ENCODE measurements at places on chromosomes 2 and 18.

- no peak for DNase-seq
Measured at GRCh38 chr2:102717308-102718018, 44.4 kb upstream of the TMEM182 start.

- DNase-seq = no peak
Measured at GRCh38 chr2:20223407-20224163, 1.3 kb downstream of the SDC1 start.

DNA sequence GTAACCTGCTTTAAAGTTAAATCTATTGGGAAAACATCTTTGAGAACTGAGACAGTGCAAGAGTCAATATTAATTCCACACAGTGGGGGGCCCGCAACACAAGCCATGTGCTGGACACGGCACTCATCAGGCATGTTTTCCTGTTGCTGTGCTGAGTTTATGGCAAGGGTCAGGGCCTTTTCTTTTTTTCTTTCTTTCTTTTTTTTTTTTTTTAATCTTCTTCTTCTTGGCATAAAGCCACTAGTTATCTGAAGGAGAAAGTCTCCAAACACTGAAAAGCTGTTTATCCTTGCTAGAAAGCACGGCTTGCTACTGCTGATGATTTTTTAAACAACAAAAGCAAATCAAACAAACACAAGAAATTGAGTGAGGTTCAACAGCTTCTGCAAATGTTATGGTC, 252.1 kb downstream of the ZNF521 start:
- DNase-seq = no peak

GRCh38 chr18:6886797-6887330, 157.3 kb downstream of the ARHGAP28 start:
- no peak for DNase-seq

- DNase-seq = no peak
Measured at GRCh38 chr18:36667811-36668210, 161.0 kb downstream of the TPGS2 start.

DNA sequence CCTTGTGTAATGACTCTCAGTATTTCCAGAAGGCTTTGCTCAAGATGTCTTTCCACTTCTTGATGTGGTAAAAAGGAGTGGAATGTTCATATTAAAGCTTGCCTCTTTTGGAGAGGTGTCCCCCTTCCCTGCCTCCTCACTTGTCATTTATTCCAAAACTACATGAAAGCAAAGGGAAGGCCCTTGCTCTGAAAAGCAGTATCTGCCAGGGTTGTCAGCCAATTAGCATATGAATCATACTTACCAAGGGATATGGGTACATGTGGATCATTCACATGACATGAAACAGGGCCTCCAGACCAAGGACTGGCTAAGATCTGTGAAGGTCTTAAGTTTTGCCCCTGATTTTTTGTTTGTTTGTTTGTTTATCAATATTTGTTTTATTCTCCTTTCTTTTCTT, 31.3 kb downstream of the ANXA4 start:
- no peak for DNase-seq

GRCh38 chr2:217999595-217999959, 3.2 kb downstream of the TNS1 start:
- DNase-seq = no peak

- DNase-seq = no peak
Measured at GRCh38 chr18:28127763-28128658, 48.9 kb downstream of the CDH2 start.

DNA sequence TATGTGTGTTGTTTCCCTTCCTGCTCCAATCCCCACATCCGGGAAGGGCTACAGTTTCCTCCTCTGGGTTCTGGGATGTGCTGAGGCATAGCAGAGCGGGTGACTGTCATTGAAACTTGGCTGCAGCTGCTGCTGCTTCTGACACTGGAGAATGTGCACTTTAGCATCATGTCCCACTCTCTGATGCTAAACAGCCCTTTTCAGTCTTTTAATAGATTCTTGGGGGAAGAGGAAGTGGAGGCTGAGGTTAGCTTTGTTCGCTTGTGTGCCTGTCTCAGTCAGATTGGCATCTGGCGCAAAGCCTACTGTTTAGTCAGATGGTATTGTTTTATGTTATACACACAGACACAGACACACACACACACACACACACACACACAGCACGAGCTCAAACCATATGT, 136.5 kb upstream of the RND3 start:
- DNase-seq = no peak

Measured in stimulated activated CD4-positive, alpha-beta T cell treated with anti-CD3 and anti-CD28 coated beads, Interleukin-4, amount 100 ng/mL, for 4 hours (primary cell).